ENCODE measurements at places on chromosomes 4 and X.

- no peak for DNase-seq
Measured at GRCh38 chr4:165541851-165542459, 163.1 kb downstream of the CPE start.

DNA sequence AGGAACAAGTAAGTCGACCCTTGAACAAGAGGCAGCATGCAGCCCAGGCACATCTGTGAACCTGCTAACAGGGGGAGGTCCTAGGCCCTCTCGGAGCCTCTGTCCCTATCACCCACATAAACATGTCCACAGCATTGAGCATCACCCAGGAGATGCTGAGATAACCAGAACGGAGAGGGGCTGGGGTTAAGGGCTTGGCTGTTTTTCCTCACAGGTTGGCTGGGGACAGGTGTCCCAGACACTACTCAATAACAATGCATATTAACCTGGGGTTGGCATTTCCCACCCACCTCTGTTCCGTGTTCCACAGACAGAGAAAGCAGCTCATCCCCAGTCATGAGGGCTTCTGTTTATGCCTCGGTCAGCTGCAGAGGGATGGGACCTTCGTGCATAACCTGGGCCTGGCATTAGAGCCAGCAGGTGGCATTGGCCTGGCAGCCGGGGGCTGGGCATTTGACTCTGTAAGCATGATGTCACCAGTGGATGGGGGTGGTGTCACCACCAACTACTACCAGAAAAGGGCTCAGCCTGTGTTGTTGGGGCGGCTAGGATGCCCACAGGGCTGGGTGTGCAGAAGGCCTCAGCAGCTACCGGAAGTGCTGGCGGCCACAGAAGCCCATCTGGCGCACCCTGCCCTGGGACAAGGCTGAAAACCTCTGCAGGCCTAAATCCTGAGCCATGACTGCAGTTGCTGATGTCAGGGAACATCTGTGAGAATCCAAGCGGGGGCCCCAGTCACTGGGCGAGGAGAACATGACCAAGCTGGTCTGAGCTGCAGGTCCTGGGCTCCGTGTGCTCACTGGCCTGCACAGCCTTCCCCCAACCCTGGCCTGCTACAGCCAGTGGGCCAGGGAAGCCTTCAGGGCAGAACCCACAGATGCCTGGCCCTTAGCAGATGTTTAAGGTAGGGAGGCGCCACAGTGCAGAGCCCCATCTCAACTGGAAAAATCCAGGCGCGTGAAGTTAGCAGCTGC lies 351.4 kb downstream of the NR3C2 start:
- DNase-seq, result no peak

GRCh38 chr4:38177035-38177546 lies 216.9 kb downstream of the PTTG2 start:
- DNase-seq, result peak; percentile 68

DNA sequence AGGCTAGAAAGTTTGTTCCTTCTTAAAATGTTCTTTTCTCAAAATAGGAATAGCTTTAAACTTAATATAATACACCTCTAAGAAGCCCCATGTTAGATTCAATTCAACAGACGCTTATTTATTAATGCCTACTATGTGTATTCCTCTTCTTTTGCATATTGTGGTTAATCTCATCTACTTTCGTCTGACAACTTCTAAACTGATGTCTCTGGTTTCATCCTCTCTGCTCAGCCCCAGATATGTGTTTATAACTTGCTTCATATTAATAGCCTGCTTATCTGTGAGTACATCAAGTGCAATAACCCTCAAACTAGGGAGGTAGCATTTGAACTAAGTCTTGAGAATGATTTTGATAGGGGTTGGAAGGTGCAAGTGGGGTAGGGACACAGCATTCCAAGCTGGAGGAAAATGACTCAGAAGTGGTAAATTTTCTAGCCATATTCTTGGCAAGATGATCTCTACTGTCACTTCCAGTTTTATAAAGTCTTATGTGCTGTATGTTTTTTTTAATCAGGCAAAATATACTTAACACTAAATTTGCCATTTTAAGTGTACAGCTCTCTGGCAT lies 37.0 kb downstream of the STK26 start:
- no peak for DNase-seq

DNA sequence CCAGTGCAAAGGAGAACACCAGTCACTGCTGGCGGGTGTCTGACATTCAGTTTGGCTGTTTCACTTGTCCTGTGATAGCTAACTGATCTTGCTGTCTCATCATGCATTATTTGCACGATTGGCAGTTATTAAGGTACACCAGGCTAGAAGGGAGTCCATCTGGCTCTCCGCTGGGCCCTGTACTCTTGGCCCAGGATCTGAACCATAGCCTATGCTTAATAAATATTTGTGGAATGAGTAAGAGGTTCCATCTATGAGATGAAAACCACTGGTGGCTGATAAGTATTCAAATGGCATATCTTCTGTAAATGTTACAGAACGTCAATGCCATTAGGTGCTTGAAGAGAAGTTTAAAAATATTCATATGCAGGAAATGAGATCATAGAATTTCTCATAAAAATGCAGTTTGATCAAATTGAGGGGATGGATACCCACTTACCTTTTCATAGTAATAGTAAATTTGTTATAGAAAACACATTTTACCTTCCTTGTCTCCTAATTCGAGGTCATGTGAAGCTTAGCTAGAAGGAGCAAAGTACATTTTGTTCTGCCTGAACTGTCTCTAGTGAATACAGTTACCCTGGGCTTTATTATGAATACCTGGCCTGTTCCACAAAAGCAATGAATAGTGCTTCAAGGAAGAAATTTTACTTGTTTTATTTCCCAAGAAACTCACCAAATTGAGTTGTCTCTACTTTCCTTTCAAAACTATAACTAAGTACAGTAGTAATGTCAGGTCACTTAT lies 213.5 kb downstream of the CBR4 start:
- no peak for DNase-seq

DNA sequence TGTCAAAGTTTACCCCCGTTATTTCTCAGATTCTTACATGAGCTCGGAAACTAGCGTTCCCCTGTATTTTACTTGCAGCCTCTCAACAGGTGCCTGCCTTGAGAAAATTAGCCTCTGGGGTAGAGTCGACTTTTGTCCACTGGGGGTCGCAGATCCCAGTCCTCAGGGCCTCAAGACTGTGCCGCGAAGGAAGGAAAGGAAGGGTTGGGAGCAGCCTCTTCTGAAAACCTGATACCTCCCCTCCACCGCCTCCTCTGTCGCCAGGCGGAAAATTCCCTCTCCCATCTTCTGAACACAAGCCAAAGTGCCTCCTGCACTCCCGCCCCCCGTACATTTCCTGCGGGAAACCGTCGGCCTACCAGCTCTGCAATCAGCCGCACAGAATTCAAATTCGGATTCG lies 44.4 kb upstream of the TMSB15B start:
- DNase-seq, result peak; percentile 62

DNA sequence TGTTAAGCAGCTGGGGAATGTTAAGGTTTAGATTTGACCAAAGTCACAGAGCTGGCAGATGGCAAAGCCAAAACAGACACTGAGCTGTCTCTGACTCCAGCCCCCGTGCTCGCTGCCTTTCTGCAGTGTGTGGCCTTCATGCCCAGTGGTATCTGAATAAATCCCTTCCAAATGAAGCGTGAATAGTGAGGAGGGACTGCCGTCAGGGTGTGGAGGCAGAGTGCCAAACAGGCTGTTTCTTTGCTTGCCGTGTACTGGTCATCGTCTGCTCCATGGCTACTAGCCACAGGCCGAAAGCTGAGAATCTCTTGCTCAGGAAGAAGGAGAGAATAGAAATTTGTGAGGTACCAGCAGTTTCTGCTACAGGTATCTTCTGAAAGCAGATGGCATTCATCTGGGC lies 19.7 kb downstream of the PRIMPOL start:
- DNase-seq, result no peak

DNA sequence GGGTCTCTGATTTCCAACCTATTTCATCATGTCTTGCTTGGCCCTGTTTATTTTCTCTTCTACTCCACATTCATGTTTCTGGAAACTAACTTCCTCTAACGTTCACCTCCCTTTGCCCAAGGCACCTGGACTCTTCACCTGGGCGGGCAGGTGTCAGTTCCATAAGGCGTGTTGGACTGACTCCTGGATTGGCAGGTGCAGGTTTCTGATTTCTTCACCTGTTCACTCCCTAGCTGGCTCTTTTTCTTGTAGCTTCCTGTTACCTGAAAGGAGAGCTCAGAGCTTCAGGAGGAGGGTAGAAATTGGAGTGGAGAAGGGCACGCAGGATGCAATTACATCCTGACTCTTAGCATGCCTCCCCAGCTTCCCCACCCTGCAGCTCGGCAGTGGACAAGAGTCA lies 350.8 kb upstream of the KLF3 start:
- no peak for DNase-seq

DNA sequence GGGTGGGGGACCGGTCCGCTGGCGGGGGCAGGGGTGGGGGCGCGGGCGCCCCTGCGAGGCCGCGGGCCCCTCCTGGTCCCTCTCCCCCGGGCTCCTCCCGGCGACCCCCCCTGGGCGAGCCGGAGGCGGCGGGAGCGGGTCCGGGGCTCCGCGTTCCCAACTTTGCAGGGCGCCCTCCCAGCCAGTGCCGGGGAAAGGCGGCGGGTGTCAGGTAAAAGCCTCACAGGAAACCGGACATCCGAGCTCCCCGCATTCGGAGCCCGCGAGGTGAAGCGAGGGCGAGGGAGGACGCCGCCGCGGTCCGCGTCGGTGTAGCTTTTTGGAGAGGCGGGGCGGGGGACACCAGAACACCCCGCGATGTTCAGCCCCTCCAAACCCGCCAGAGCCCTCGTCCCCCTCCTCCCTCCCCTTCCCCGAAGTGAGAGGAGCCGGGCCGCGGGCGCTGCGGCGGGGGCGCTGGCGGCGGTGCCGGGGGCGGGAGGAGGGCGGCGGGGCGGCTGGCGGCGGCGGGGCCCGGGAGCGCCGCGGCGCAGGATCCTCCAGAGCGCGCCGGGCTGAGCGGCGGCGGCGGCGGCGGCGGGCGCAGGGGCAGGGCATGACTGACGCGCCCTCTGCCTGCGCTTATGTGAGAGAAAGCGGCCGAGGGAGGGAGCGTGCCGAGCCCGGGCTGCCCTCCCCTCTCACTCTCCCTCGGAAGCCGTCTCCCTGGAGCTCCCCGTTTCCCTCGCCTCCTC lies at the start of gene VEGFC:
Gene VEGFC (minus strand): TSS at position 597 of the 734 bp plus-strand sequence. CDS start 611 bp downstream, outside the sequence.
- DNase-seq, result peak; percentile 71

Measured in hematopoietic multipotent progenitor cell (in vitro differentiated cells).